NK-92 treated with Interleukin-12 subunit alpha and Interleukin-12 subunit beta, amount 100 ng/mL, for 24 hours (cell line): ENCODE measurements at places on chromosomes 3 and 15.
A peak's percentile ranks its signal among the peaks of the same experiment; 100 is the strongest.

DNA sequence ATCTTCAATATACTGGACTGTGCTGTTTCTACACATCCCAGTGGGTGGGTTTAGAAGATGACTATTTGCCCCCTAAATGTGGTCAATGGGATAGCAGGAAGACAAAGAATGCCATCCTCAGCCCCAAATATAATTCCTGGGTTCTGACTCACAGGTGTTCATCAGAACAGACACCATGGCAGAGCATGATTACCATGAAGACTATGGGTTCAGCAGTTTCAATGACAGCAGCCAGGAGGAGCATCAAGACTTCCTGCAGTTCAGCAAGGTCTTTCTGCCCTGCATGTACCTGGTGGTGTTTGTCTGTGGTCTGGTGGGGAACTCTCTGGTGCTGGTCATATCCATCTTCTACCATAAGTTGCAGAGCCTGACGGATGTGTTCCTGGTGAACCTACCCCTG is 3.0 kb downstream of the CXCR6 start:
- no peak for DNase-seq

GRCh38 chr3:52310861-52311575 is 5.1 kb upstream of the DNAH1 start:
- DNase-seq = peak; percentile 62

DNA sequence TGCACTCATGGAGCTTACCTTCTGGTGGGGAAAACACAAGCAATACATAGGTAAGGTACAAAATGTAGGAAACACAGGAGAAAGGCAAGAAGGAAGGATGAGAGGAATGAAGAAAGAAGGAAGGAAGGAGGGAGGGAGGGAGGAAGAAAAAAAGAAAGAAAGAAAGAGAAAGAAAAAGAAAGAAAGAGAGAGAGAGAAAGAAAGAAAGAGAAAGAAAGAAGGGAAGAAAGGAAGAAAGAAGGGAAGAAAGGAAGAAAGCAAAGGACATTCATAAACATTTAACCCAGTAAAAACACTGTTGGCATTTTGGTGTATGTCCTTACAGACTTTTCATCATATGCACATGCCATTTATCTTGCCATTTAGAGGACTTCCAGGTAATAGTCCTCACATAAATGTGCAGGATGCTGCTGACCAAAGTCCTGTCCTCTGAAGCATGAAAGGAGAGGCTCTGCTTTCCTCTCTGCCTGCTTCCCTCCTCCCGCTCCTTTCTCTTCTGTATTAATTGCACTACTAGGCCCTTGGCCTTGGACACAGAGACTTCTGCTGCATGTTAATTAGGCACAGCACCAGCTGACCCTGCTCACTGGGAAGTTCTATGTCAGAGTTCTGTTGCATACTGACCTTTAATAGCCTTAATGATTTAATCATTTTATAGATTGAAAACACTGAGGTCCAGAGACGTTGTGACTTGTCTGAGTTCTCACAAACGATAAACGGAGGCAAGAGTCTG is 29.7 kb upstream of the NDUFB4 start:
- no peak for DNase-seq

GRCh38 chr15:92343924-92344643 is 49.6 kb upstream of the ST8SIA2 start:
- DNase-seq = no peak
